ENCODE measurements at places on chromosomes 3 and 15. TPM values are rescaled to one million over a fixed set of nuclear protein-coding genes. Genes with fewer than 3 reads are reported as not detected.

DNA sequence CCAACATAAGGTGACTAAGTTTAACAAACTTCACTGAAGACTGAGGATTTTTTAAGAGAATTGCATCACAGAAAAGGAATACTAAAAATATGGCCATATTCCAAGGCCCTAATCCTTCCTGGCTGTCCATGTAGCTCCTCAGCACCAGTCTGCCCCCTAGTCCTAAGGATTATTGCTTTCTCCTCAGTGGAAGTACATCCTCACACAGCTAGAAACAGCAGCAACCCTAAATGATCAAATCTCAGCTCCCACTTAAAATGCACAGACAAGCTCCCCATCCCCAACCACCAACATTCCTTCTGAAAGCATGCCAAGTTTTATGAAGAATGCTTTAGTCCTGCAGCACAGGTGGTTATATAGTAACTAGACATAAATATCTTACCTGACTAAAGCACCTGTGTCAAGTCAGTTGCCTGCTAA, 14.7 kb downstream of the ST3GAL6 start:
- DNase-seq = no peak

GRCh38 chr3:129461461-129462146, 21.6 kb downstream of the IFT122 start:
- DNase-seq = no peak

- no peak for DNase-seq
These were observed 2.8 kb upstream of the CSPG5 start for GRCh38 chr3:47581422-47581821.

- no peak for DNase-seq
These were observed 53.3 kb downstream of the MEIS2 start for GRCh38 chr15:37046876-37047614.

DNA sequence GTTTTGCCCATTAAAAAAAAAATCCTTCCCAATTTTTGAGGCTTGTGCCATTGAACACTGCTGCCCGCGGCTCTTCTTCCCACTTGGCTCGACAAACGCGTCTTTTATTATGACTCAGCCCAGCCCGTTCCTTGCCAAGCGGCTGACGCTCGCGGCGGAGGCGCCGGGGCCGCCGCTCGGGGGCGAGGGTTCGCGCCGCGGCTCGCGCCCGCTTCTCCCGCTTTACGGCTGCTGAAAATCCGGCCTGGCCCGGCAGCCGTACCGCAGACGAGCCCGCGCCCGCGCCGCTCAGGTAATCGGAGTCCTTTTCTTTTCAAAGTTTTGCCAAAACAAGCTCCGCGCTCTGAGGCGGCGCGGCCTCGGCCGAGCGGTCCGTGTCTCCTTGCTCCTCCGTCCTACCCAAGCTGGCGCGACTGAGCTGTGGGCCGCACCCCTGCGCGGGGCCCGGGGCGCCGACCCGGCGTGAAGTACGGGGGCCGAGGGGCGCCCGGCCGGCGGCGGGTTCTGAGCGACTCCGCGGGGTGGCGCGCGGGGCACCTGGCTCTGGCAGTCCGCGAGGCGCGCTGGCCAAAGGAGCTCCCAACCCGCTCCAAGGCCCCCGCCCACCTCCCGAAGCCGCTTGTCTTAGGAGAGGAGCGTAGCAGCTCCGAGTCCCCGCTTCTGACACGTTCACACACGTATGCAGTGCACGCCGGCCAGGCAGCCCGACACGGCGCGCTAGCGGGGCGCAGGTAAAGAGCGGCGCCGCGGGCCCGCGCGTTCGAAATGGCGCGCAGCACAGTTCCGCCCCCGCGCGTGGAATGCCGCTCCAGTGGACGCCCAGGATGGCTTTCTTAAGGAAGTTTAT, 418.2 kb upstream of the NAALADL2 start:
- DNase-seq = peak; percentile 44

GRCh38 chr15:91694831-91695210, 158.7 kb upstream of the SLCO3A1 start:
- DNase-seq = peak; percentile 44

GRCh38 chr3:194298331-194299227, 52.5 kb downstream of the CPN2 start:
- no peak for DNase-seq

- no peak for DNase-seq
These were observed 835.1 kb downstream of the EDEM1 start for GRCh38 chr3:6022621-6023020.

GRCh38 chr15:50854601-50855490, 53.6 kb upstream of the AP4E1 start:
- DNase-seq = no peak

DNA sequence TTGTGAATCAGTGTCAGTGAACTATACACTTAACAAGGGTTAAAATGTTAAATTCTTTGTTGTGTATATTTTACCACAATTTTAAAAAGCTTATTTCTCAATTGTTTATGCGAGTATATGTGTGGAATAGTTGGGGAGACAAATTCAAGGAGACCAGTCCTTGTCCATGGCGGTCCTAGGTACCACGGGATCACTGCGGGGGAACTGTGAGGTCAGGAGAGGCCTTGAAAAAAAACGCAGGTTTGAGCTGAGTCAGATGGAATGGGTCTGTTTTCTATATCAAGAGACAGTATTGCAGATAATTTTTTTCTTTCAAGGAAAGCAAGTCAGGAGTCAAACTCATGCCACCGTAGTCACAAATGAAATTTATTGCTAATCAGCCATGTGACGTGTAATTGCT, 18.5 kb downstream of the IGF1R start:
- no peak for DNase-seq

GRCh38 chr3:54530944-54531343, 396.9 kb downstream of the LRTM1 start:
- no peak for DNase-seq

GRCh38 chr15:71379893-71380292, 264.6 kb downstream of the THSD4 start:
- no peak for DNase-seq

- peak; percentile 11 for DNase-seq
These were observed 34.1 kb upstream of the KLF13 start for GRCh38 chr15:31292391-31293015.

- no peak for DNase-seq
These were observed 35.6 kb downstream of the SNAPC5 start for GRCh38 chr15:66461917-66462316.

GRCh38 chr3:182617500-182617899, 175.8 kb upstream of the ATP11B start:
- no peak for DNase-seq

GRCh38 chr15:39918688-39919385, 1.2 kb downstream of the GPR176 start:
- DNase-seq = no peak

DNA sequence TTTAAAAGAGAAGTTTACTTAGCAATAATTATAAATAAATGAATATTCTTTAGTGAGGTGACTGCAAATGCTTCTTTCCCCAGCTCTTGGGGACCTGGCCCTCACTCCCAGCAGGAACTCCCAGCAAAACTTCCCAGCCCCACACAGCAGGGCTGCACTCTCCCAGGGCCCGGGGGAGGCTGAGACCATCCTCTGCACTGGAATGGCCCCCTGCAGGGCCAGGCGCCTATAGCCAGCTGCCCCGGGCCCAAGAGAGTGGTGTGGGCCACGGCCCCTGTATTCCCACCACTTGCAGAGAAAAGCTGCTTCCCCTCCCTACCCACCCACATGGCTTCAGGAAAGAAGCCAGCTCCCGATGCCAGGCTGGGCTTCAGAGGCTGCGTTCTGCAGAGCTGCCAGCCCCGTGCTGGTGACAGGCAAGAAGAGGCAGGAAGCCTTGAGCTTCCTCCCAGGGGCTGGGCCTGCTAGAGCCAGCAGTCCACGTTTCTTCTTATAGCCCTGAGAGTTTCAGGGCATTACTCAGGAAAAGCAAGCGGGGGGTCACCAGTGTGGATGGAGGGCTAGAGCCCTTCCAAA, 20.0 kb downstream of the IDH2 start:
- no peak for DNase-seq

DNA sequence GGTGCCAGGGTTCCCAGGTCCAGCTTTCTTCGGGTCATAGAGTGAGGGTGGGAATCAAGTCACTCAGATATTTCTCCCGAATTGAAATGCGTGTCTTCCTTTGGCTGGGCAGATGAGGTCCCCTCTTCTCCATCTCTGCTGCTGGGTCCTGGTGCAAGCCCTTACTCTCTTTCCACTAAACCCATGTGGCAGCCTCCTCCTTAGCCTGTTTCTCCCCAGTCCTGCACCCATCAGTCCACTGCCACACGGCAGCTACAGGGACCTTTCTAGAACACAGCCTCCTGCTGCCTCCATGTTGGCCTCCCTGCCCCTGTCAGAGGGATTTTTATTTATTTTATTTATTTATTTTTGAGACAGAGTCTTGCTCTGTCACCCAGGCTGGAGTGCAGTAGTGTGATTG, 237.4 kb upstream of the CTDSPL start:
- DNase-seq = no peak

GRCh38 chr15:81080996-81081395, 53.1 kb upstream of the CFAP161 start:
- no peak for DNase-seq

DNA sequence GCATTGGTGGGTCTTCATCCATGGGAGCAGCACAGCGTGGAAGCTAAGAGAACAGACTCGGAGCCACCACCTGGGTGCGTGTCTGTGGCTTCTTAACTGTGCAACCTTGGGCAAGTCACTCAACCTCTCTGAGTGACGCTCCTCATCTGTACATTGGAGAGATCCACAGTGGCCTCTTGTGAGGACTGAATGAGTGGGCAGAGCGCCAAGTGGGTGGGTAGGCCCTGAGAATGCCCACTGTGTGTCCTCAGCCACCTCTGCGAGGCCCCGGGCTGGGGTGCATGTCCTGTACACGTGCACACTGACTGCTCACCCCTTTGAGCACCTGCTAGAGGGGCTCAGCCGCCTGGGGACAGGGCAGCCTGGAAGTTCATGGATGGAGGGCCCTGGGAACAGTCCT, 99.6 kb upstream of the PRR23E start:
- no peak for DNase-seq

DNA sequence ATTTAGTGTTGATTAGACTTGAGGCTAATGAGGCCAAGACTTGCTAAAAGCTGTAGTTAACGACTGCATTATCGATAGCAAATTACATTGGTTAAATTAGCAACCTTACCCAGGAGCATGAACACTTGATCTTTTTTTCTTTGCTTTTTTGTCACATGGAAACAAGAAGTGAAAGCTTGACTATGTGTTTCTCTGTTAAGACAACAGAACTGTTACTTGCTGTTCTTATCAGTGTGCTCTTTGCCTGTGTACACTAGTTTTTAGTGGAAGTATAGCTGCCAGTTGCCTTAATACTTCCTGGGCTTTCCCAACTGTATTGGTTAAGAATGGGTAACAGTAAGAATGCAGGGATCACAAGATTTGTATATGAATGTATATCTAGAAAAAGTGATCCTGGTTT, 625.5 kb downstream of the NAALADL2 start:
- DNase-seq = no peak

- DNase-seq = no peak
These were observed 25.7 kb downstream of the LIPC start for GRCh38 chr15:58457466-58457965.

GRCh38 chr3:6035626-6036025, 825.3 kb upstream of the GRM7 start:
- no peak for DNase-seq

GRCh38 chr15:77354063-77354462, 65.8 kb downstream of the PEAK1 start:
- no peak for DNase-seq

DNA sequence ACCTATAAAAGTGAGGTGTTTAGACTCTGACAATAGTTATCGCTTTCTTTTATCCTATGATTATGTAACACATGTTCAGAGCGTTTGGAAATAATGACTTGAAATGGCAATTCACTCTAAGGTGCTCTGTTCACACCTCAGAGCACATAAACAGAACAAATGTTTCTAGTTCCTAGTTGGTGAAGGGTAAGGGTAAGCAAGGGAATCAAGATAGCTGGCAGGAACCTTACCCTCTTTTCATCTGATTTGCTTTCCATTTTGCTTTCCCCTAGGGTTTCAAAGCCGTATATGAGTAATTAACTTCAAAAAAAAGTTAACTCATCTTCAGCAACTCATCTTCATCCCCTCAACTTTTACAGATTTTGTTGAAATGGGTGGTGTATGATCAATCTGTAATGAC, 2.3 kb upstream of the ATOSA start:
- DNase-seq = no peak

GRCh38 chr3:156586905-156587759, 32.2 kb upstream of the SSR3 start:
- DNase-seq = no peak

DNA sequence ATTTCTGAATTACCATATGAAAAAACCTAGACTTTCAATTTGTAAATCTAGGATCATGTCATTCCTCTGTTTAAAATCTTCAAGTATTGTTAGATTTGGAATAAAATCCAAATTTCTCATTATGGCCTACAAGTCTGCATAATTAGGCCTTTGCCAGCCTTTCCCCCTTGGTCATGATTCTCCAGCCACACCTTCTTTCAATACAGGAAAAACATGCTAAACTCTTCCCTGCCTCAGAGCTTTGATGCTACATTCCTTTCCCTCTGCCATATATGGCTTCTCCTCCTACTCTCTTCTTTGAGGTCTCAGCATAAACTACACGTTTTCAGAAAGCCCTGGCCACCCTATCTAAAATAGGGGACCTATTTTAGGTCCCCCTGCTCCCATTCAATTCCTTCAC, 48.5 kb downstream of the TM6SF1 start:
- no peak for DNase-seq

DNA sequence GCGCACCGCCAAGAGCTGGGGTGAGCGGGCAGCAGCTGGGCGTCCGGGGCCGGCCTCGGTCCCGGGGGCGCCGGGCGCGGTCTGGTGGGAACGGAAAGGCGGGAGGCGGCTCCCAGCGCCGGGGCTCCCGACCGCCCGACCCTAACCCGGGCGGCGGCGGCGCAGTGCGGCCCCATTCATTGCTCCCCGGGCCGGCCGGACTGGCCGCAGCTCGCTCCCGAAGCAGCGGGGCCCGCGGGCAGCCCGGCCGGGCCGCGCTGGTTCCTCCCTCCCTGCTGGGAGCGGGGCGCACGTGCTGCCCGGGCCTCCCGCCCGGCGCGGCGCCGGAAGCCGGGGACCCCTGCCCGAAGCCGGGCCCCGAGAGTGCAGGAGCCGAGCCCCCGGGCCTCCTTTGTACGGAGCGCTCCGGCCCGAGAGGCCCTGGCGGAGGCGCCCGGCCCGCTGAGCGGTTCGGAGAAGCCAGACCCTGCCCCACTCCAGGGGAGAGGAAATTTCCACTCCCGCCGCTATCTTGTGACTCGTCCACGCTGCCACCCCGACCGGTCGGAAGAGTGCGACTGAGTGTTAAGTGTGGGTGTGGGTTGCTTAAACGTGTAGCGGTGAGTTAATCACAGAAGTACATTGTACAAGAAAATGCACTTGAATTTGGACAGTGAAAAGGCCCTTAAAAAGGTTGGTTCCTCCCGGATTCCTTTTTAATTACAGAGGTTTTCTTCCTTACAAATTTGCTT, 613 bp downstream of the ATP1B3 start:
- DNase-seq = peak; percentile 37

The OR5K2 gene
- not detected for total RNA-seq

The MCF2L2 gene
- 0.47 TPM for total RNA-seq

The THAP10 gene
- total RNA-seq = 0.93 TPM

The MINDY4B gene
- total RNA-seq = not detected

The ADAMTS7 gene
- 6.1 TPM for total RNA-seq

The TYRO3 gene
- total RNA-seq = 44.5 TPM

The DUOXA2 gene
- total RNA-seq = not detected

The RTP4 gene
- 3.0 TPM for total RNA-seq

The CCDC54 gene
- not detected for total RNA-seq

The CLSTN2 gene
- 39.8 TPM for total RNA-seq

The OSTN gene
- total RNA-seq = not detected

The EOGT gene
- 26.1 TPM for total RNA-seq

The BLM gene
- total RNA-seq = 13.2 TPM

The CELF6 gene
- 4.9 TPM for total RNA-seq

All from omental fat pad (tissue), 4 donors.